SK-N-SH (cell line): ENCODE measurements at places on chromosomes 4 and X.

GRCh38 chr4:45638641-45639040, 485.2 kb downstream of the GABRG1 start:
- no peak overlapping the region for H3K4me3 ChIP-seq
- no peaks in the 10 kb centered on the region for H3K27me3 ChIP-seq
- DNase-seq, result no peak
- no peak overlapping the region for H3K27ac ChIP-seq
- H3K4me1 ChIP-seq, result no peaks in the 10 kb centered on the region

DNA sequence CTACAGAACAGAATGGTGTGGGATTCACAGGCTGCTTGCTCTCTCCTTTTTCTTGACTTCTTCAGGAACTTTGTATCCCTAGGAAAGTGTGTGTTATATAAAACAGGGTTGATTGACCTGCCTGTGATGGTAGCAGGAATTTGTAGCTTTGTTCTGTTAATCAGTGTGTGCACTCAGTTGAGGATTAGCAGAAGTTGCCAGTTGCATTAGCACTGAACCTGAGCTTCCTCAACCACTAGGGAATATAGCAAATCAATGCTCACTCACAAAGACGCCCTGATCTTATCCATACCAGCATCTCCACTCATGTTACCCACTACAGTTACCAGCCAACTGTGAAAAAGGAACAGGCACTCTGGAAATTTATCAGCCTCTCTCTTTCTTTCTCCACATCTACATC, 319.1 kb upstream of the EMCN start:
- H3K4me3 ChIP-seq, result no peak overlapping the region
- H3K27me3 ChIP-seq, result no peaks in the 10 kb centered on the region
- no peak for DNase-seq
- H3K4me1 ChIP-seq, result no peaks in the 10 kb centered on the region; the same call in 1 of the 2 replicates

- H3K4me1 ChIP-seq, result no peaks in the 10 kb centered on the region
- H3K27me3 ChIP-seq, result peaks cover 41% of the 10 kb centered on the region; the same call in 1 of the 2 replicates
- H3K27ac ChIP-seq, result no peak within 1 kb of the TSS
These were observed at the start of gene COL4A5 for GRCh38 chrX:108439426-108439942. TSS of gene COL4A5 (plus strand) at chrX:108439838. CDS start at chrX:108440126, 288 bp downstream.

GRCh38 chrX:23194885-23195554, 139.6 kb upstream of the PTCHD1 start:
- DNase-seq, result peak; percentile 5
- no peaks in the 10 kb centered on the region for H3K27me3 ChIP-seq
- no peak overlapping the region for H3K4me3 ChIP-seq
- H3K4me1 ChIP-seq, result no peaks in the 10 kb centered on the region
- H3K36me3 ChIP-seq, result no peaks in the 10 kb centered on the region

DNA sequence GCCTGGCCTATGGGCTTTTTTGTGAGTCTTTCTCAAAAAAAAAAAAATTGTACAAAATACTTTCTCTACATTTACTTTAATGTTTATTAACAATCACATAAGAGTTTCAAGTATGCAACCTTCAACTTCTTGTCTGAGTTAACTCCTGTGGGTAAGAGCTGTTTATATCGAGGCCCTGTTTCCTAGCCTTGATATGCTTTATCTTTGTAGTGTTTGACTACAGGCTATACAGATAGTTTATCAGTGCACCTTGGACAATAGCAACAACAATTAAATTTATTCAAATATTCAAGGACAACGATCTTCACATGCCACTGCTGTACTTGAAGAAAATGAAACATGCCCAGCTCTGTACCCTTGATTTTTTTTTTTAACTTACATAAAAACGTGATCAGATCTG, 178.4 kb downstream of the ARHGAP10 start:
- no peak overlapping the region for H3K4me3 ChIP-seq
- no peak overlapping the region for H3K27ac ChIP-seq
- H3K36me3 ChIP-seq, result peaks cover 12% of the 10 kb centered on the region; the same call in 1 of the 2 replicates
- H3K4me1 ChIP-seq, result no peaks in the 10 kb centered on the region
- DNase-seq, result no peak

- H3K36me3 ChIP-seq, result no peaks in the 10 kb centered on the region
- H3K27ac ChIP-seq, result no peak overlapping the region
- H3K4me3 ChIP-seq, result no peak overlapping the region
- DNase-seq, result no peak
These were observed 22.7 kb upstream of the SEPSECS start for GRCh38 chr4:25182937-25183336.

DNA sequence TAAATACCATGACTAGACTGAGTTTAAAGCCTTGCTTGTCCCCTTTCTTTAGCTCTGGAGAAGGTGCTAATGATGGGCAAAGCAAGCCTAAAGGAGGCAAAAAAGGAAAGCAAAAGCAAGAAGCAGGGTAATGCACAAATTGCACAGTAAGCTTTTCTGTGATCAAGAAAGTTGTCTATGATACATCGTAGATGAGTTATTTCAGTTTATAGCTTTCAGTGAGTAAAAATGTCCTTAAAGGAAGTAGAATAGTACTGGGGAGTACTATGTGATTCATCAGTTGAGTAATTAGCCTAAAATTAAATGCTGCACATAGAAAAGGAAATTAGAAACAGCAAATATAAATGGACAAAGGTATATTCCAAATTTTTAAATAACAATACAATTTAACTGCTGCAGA, 50.2 kb upstream of the PDE5A start:
- no peak for DNase-seq
- H3K36me3 ChIP-seq, result no peaks in the 10 kb centered on the region
- no peaks in the 10 kb centered on the region for H3K27me3 ChIP-seq
- H3K4me1 ChIP-seq, result no peaks in the 10 kb centered on the region
- no peak overlapping the region for H3K4me3 ChIP-seq
- H3K27ac ChIP-seq, result no peak overlapping the region

DNA sequence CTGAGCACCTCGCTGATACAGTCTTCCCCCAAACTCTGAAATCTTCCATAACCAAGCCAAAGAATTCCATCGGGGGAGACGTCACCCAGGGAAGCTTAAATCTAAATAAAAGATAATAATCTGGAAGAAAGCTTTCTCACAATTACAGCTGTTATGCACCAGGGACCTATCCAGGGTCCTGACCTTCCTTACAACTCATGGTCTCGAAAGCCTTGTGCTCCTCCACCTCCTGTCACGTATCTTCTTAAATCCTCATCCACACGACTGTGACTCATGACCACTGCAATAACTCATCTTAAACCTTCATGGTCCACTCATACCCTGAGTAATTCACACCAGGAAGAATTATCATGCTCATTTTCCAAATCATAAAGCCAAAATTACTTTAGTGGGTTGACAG, 166.8 kb upstream of the FRG1 start:
- no peaks in the 10 kb centered on the region for H3K36me3 ChIP-seq
- no peaks in the 10 kb centered on the region for H3K4me1 ChIP-seq
- no peak overlapping the region for H3K4me3 ChIP-seq
- no peak for DNase-seq
- H3K27me3 ChIP-seq, result no peaks in the 10 kb centered on the region

DNA sequence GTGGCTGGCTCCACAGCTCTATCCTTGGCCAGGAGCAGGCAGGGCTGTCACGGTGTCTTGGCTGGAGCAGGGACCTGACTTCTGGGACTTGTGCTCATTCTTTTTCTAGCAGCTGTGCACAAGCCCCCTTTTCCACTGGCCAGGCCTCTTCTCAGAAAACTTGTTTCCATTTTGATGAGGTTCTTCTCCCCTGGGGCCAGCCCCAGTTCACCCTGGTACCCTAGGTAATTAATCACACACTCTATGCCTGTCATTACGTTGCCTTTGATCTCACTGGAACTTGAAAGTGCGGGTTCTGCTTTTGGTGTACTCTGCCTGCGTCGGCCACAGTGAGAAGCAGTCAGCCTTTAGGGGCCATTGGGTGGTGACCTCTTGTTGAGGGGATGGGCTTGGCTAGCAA, 26.6 kb downstream of the DRD5 start:
- no peaks in the 10 kb centered on the region for H3K36me3 ChIP-seq
- no peaks in the 10 kb centered on the region for H3K27me3 ChIP-seq
- no peak for DNase-seq
- H3K27ac ChIP-seq, result no peak overlapping the region
- peaks cover 1% of the 10 kb centered on the region for H3K4me1 ChIP-seq

GRCh38 chr4:80489798-80490197, 154.3 kb downstream of the CFAP299 start:
- no peak for DNase-seq
- no peaks in the 10 kb centered on the region for H3K36me3 ChIP-seq
- H3K4me1 ChIP-seq, result no peaks in the 10 kb centered on the region
- no peak overlapping the region for H3K27ac ChIP-seq
- H3K27me3 ChIP-seq, result no peaks in the 10 kb centered on the region

DNA sequence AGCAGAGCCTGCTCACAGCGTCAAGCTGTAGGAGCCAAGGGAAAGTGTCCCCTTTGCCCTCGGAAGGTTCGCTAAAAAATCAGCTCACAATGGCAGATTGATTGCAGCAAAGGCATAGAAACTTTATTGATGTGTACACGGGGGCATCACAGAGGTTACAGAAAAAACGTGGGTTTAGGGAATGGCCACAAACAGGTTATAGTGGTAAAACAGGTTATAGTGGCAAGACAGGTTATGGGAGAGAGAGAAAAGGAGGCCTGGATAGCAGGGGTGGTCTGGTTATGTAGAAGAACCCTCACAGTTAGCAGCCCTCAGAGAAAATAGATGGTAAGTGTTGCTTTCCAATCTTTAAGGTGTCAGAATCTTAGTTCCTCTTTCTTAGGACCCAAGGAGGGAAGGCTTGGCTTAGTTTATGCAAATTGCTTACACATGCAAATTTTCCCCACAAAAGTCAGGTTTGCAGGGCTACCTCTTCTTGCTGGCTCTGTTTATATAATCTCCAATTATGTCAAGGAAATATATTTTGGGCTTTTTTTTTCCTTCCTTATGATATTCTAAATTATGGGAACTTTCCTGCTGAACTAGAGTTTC, 113.7 kb downstream of the BMP15 start:
- no peaks in the 10 kb centered on the region for H3K4me1 ChIP-seq
- no peaks in the 10 kb centered on the region; the same call in 1 of the 2 replicates for H3K27me3 ChIP-seq
- H3K27ac ChIP-seq, result no peak overlapping the region
- no peak overlapping the region for H3K4me3 ChIP-seq
- no peak for DNase-seq

DNA sequence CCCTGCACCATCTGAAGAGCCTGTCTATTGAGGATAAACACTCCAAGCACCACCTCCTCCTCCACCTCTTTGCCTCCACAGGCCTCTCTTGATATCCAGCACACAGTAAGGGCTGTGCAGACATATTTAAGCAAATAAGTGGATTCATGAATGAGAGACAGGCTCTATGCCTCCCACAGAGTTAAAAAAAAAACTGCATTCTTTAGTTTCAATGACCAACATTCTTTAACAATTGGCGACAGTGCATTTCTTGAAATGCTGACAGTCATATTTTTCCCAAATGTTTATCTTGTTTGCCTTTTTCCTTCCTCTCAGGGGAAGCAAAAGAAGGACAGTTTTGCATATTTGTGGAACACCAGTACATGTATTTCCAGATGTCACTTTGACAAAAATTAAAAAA, 38.6 kb downstream of the MXRA5 start:
- no peaks in the 10 kb centered on the region for H3K36me3 ChIP-seq
- no peak for DNase-seq
- no peaks in the 10 kb centered on the region for H3K4me1 ChIP-seq
- H3K27me3 ChIP-seq, result no peaks in the 10 kb centered on the region
- H3K4me3 ChIP-seq, result no peak overlapping the region

- no peak overlapping the region for H3K4me3 ChIP-seq
- no peak overlapping the region for H3K27ac ChIP-seq
- H3K27me3 ChIP-seq, result no peaks in the 10 kb centered on the region
These were observed 832 bp upstream of the EVC2 start for GRCh38 chr4:5709207-5709575.

GRCh38 chr4:104501290-104501689, 6.6 kb upstream of the CXXC4 start:
- no peak for DNase-seq
- no peak overlapping the region for H3K27ac ChIP-seq
- H3K4me3 ChIP-seq, result no peak overlapping the region
- H3K4me1 ChIP-seq, result no peaks in the 10 kb centered on the region; the same call in 1 of the 2 replicates
- no peaks in the 10 kb centered on the region for H3K27me3 ChIP-seq

GRCh38 chr4:14829795-14830194, 172.5 kb upstream of the CPEB2 start:
- no peak for DNase-seq
- no peak overlapping the region for H3K4me3 ChIP-seq
- no peaks in the 10 kb centered on the region; the same call in 1 of the 2 replicates for H3K4me1 ChIP-seq
- no peak overlapping the region for H3K27ac ChIP-seq
- H3K36me3 ChIP-seq, result no peaks in the 10 kb centered on the region

- H3K27ac ChIP-seq, result no peak overlapping the region
- no peaks in the 10 kb centered on the region for H3K27me3 ChIP-seq
- peaks cover 37% of the 10 kb centered on the region for H3K36me3 ChIP-seq
- no peak overlapping the region for H3K4me3 ChIP-seq
These were observed 47.9 kb downstream of the ZNF827 start for GRCh38 chr4:145890689-145891088.

- no peak overlapping the region for H3K4me3 ChIP-seq
- DNase-seq, result no peak
- no peak overlapping the region for H3K27ac ChIP-seq
- H3K36me3 ChIP-seq, result no peaks in the 10 kb centered on the region
These were observed 98.9 kb downstream of the TLL1 start for GRCh38 chr4:165971933-165972332.

GRCh38 chr4:182680234-182680653, 236.9 kb downstream of the DCTD start:
- H3K4me3 ChIP-seq, result no peak overlapping the region
- H3K4me1 ChIP-seq, result no peaks in the 10 kb centered on the region; the same call in 1 of the 2 replicates
- no peaks in the 10 kb centered on the region for H3K27me3 ChIP-seq
- no peak for DNase-seq
- no peak overlapping the region for H3K27ac ChIP-seq

DNA sequence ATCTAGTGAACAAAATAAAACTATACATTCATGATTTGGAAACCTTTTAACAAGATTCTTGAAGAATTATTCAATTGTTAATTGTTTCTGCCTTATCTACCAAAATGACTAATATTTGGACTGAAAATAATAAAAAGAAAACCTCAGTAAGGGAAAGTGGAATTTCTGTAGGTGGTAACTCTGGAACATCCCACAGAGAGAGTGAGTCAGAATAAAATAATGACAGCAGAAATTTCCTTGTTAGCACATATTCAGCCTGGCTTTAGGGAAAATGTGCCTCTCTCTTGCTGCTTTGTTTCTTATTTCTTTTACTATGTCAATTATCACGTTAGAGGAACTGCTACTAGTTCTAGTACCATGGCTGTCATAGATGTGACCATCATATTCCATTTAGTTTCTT, 421.5 kb upstream of the GNPDA2 start:
- H3K4me1 ChIP-seq, result no peaks in the 10 kb centered on the region
- DNase-seq, result no peak
- H3K27me3 ChIP-seq, result no peaks in the 10 kb centered on the region
- no peaks in the 10 kb centered on the region for H3K36me3 ChIP-seq
- H3K27ac ChIP-seq, result no peak overlapping the region
